Breast epithelium (tissue), 4 donors: ENCODE measurements at places on chromosomes 6 and 20.

DNA sequence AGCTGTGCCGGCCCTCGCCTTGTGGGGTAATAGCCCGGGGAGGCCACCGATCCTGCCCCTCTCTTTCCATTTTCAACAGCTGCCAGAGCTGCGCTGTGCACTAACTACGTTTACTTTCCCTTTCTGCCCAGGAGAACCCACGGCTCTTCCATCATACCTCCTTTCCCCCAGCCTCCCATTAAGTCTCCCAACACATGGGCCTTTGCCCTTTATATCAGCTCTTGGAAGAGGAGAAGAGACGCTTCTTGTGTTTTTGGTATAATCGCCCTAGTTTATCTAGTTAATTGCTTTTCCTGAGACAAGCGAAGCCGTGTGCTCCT lies 637 bp downstream of the UBR2 start:
- DNase-seq, result no peak

DNA sequence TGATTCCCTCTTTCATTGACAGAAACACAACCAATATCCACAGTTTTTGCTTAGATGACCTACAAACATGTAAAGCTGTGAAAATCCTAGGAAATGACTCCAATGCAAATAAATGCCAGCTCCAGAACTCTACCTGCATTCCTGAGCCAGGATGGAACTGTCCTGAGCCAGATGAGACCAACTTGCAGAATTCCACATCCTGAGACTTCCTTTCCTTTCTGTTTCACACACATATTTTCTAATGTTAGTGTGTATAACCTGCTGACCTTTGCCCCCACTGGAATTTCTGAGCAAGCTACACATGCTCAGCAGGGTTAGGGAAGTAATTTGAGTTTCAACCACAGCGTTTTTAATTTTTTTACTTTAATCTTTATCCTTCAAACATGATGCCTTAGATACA lies 69.6 kb upstream of the ADGRF1 start:
- no peak for DNase-seq

- DNase-seq, result no peak
Observed at GRCh38 chr6:68279793-68280557, 355.1 kb upstream of the ADGRB3 start.

DNA sequence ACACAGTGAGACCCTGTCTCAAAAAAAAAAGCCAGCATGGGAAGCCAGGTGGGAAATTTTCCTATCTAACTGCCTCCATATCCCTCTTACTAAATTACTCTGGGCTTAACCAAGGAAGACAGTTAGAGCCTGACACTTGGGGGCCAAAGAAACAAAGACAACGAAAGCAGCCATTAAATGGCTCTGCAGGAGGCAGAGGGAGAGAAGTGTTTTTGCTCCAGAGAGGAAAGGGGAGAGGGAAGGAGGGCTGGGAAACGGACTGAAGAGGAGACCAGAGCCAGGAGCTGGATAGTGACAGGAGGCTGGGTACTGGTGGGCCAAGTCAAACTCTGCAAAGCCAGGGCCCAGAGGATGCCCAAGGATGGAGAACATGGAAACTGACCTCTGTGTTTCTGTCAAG lies 10.7 kb upstream of the TGIF2 start:
- no peak for DNase-seq

GRCh38 chr20:63064310-63064709 lies 57.5 kb upstream of the BHLHE23 start:
- peak; percentile 45 for DNase-seq

DNA sequence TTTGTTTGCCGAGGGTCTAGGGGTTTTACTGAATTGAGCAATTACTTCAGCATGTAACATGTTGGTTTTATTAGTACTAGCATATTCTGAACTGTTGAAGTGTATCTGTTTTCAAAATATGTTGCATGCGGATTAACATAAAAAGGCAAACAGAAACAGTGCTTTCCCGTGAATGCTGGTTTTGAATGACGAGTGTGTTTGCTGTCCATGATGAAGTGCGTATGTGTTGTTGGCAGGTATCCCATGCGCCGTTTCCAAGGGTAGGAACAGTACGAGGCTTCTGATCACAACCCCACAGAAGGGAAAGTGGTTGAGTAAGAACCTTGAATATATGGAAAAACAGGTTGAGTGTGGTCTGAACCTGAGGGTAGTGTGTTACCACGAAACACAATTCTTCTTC lies 232.9 kb downstream of the SAMD5 start:
- DNase-seq, result no peak

GRCh38 chr20:8124639-8125038 lies 7.4 kb upstream of the PLCB1 start:
- no peak for DNase-seq
